ENCODE measurements at places on chromosomes 2 and 18.

GRCh38 chr18:22640281-22640842 lies 222.6 kb upstream of the CTAGE1 start:
- DNase-seq = no peak

- DNase-seq = no peak
Measured at GRCh38 chr2:102226612-102227391, 40.0 kb downstream of the IL1RL2 start.

DNA sequence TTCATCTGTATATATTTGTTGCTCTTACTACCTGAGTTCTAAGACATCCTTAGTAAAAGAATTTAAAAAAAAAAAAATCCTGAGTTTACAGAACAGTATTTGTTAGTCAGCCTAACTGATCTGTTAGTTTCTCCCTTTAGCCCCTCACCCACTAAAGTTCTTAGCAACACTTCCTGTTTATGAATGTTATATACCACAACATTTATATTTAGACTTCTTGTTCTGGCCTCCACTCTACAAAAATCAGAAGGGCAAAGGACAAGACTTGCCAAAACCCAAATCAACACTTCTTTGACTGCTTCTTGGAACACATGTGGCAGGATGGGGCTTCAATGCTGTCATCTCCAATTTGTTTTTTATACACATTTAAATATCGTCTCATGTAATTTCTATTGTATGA lies 71.1 kb downstream of the MGAT5 start:
- DNase-seq = no peak

DNA sequence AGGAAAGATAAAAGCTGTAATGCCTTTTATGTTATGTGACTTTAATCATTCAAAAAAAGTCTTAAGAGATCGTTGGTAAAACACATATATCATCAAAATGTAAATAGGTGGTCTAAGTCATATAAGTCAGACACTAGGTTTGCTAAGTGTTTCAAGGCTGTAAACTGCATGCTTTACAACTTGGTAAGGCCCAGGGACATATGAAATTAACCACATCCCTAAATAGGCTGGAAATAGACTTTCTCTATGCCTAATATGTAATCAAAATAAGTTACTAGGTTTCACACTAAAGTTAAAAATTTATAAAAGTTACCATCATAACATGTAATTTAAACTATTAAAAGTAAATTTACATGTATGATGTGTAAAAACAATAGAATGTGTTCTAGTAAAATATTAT lies 946.3 kb upstream of the LRATD1 start:
- DNase-seq = no peak

DNA sequence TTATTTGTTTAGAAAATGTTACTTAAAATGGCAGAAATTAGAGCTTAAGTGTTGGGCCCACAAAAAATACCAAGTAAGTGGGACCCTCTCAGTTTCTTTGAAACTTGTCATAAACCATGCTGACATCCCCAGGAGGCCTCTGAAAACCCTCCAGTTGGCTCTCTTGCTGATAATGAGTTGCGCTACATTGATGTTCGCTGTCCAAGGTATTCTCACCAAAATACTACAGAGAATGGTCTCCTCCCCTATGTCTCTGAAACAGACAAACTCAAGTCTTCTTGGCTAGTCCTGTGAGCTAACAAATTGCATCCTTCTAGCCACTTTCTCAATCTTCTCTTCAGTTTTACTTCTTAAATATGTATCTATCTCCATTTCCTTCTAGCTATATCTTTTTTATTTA lies 669.4 kb downstream of the IRS1 start:
- no peak for DNase-seq
